ENCODE measurements at places on chromosomes 2 and 18. TPM values are rescaled to one million over a fixed set of nuclear protein-coding genes. Genes with fewer than 3 reads are reported as not detected.

GRCh38 chr2:73307720-73308119, 14.4 kb upstream of the EGR4 start:
- DNase-seq, result peak; percentile 38

- DNase-seq, result peak; percentile 65
Observed at GRCh38 chr2:126655500-126656430, at the start of gene GYPC. Gene GYPC, plus strand, starts transcription at chr2:126656158. Its CDS starts 106 bp downstream, at chr2:126656264.

Gene LYG2
- not detected for total RNA-seq

GRCh38 chr2:42378415-42378814, 17.4 kb upstream of the COX7A2L start:
- no peak for DNase-seq

DNA sequence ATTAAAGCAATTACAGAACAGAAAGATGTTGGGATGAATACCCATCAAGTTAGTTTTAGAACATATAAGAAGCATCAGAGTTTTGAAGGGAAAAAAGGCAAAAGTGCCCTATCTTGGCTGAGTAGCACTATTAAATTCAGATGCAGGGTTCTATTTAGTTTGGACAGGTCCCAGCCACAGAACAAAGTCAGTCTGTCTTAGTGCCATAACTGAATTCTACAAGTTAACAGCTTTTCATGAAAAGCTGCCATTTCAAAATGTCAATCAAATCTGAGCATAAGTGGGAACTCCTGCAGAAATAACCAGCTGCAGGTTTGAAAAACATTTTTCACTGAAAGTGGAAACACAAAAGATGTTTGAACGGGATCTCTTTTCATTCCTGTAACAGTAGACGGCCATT, 160.4 kb downstream of the SRBD1 start:
- peak; percentile 24 for DNase-seq

DNA sequence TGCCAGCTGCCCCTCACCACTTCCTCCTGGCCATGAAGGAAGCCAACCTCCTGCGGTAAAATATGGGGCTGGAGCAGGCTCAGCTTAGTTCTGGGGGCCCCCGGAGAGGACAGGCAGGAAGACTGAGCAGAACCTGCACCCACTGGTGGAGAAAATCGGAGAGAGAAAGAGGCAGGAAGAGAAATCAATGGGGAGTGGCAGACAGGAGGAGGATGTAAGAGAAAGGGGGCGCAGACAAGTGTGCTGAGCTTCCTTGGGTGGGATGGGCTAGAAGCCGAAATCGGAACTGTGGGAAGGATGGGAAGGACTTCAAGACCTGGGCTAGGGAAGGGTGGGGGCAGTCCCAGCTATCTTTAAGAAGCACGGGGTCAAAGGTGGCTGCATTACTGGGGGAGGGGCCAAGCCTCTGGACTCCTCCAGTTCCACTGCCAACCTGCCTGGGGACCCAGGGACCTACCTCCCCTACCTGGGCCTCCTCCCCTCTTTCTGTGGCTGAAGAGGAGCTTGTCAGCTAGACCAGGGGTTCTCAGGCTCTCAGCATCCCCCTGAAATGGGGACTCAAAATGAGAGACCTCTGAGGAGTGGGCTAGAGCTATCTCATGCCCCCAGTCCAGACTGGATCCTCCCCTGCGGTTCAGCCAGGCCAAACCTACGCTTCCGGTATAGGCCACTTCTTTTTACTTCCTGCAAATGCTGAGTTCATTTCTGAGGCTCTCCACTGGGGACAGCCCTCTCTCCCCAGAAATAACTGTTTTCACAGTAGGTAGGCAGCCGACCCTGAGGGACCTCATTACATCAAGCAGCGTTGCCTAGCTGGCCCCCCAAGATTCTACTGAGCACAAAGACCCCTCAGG, 33.6 kb upstream of the B3GNT7 start:
- DNase-seq, result no peak

GRCh38 chr18:3248658-3249359, 1.2 kb downstream of the MYL12A start:
- peak; percentile 53 for DNase-seq

Gene ALK
- total RNA-seq, result 0.26 TPM

Gene TUBA4B
- total RNA-seq, result not detected

Gene UBE2E3
- total RNA-seq, result 30.3 TPM

DNA sequence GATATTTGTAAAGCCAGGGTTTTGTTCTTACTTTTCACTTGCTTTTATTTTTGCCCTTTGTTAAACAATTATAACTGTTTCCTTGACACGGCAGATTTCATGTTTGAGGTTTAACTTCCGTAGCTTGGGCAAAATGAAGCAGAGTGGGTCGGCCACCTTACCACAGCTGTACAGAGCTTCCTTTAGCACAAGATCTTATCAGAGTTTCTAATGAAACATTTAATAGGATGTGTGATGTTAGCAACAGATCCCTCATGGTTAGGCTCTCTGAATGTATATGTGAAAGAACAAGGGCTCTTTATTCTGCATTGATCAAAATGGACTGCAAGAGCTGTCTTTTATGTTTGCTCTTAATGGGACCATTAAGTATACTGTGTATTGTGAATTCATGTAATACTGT, 22.3 kb downstream of the RNF125 start:
- no peak for DNase-seq

GRCh38 chr2:105770149-105770548, 25.4 kb downstream of the NCK2 start:
- no peak for DNase-seq

- DNase-seq, result no peak
Observed at GRCh38 chr2:144042751-144043150, 477.2 kb downstream of the ZEB2 start.

DNA sequence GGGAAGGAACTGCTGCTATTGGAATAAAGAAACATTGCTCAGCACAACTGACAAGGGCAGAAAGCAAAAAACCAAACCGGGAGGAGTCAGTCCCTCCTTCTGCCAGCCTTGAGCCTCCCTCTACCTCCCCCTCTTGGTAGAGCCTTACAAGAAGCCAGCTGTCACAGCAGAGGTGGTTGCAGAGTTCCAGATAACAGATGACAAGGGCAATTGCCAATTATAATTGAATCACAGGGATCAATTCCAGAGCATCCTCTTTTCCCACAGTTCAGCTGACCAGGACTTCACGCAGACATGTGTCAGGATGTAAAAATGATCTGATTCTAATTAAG, 548.2 kb upstream of the LRRTM1 start:
- DNase-seq, result no peak

DNA sequence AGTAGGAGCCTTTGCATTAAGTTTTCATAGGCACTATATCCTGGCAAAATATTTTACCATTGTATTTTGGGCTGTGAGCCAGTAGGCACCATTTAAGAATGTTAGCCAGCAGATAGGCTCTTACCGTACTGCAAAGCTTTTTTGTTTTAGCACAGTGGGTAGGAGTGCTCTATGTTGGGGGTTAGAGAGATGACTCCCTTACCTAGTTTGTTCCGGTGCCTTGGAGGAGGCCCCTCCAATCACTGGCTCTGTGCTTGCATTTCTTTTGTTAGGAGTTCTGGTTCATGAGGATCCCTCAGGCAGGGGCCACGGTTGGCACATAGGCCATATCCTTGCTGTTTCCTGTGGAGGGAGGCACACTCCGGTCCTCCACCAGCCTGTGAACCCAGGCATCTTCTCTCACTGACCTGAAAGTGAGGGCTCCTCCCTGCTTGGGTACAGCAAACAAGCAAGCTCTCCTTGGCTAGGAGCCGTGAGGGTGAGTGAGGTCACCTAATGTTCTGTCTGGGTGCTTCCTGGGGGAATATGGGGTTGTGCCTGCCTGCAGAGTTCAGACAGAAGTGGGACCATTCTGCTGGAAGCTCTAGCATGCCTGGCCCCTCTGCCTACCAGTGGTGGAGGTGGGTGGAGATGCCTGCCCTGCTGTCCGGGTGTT, 29.8 kb downstream of the LTBP1 start:
- DNase-seq, result peak; percentile 22

Gene MC2R
- total RNA-seq, result not detected

Gene SERPINB10
- not detected for total RNA-seq

Gene POTEJ
- total RNA-seq, result 0.52 TPM

DNA sequence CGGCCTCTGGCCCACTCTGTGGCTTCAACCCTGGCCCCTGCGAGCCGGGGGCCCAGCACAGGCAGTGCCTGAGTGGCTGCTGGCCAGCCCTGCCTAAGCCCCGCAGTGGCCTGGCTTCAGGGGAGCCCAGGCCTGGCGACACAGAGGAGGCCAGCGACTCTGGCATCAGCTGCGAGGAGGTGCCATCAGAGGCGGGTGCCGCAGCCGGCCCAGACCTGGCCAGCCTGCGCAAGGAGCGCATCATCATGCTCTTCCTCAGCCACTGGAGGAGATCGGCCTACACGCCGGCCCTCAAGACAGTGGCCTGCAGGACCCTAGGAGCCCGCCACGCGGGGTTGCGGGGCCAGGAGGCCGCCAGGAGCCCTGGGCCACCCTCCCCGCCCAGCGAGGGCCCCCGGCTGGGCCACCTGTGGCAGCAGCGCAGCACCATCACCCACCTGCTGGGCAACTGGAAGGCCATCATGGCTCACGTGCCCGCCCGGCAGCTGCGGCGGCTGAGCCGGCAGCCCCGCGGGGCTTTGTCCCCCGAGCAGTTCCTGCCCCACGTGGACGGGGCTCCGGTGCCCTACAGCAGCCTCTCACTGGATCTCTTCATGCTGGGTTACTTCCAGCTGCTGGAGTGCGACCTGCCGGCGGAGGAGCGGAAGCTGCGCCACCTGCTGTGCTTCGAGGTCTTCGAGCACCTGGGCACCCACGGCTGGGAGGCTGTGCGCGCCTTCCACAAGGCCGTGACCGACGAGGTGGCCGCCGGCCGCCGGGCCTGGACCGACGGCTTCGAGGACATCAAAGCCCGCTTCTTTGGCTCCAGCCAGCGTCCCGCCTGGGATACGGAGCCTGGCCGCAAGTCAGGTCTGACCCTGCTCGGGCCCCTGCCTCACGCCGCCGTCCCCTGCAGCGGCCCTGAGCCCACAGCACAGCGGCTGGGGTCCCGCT, 7.5 kb upstream of the KLHL30 start:
- no peak for DNase-seq

Gene DES
- total RNA-seq, result 23.1 TPM

GRCh38 chr2:10494351-10495066, 46.4 kb upstream of the ODC1 start:
- DNase-seq, result no peak

Gene RAB6D
- total RNA-seq, result under 0.01 TPM

- no peak for DNase-seq
Observed at GRCh38 chr2:120398051-120398995, 52.4 kb downstream of the INHBB start.

Gene C2orf80
- not detected for total RNA-seq

Gene GLI2
- total RNA-seq, result 1.0 TPM

DNA sequence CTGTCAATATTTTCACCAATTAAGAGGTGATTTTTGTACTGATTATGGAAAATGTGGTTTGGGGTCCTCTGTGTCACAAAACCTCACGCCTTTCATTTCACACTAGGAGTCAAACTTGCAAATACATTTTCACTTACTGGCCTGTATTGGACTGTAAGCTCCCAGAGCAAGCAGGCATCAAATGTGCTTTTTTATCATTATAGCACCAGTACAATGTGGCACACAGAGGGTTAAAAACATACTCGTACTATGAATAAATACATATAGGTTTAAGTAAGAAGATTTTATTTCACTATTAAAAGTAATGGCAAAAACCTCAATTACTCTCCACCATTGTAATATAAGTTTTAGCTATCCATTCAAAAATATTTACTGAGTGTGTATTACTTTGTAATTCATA, 56.7 kb downstream of the ABCB11 start:
- DNase-seq, result no peak

GRCh38 chr18:80232710-80233109, 14.6 kb downstream of the PARD6G start:
- no peak for DNase-seq

DNA sequence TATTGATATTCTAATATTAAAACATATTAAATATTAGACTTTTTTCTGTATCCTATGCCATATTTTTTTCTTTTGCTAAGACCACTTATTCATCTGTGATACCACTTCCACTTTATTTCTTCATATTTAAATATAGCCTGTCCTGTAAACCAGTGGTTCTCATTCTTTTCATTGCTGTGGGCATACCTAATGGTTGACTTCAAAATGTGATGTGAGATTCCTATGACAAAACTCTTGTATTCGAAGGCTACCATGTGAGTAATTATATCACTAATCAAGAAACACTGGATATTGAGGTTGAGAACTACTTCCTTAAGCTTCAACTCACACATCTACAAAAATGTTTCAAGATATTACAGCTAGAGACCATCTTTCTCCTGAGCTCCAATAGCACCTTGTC, 3.6 kb downstream of the SCRN3 start:
- no peak for DNase-seq

Gene GPR75
- 4.0 TPM for total RNA-seq

DNA sequence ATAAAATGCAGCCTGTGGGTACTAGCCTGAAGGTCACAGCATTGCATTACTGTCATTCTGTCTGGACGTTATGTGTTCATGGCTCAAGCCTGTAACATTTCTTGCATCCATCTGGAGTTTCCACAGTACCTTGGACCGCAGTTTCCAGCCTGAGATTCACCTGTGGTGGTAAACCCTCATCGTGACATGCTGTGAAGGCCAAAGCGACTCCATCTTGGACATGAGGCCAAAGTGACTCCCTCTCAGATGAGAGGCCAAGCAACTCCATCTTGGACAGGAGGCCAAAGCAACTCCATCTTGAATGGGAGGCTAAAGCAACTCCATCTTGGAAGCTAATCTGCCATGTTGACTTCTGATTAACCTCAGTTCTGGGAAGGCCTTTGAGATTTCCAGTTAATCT, 257.7 kb upstream of the MYT1L start:
- DNase-seq, result no peak

DNA sequence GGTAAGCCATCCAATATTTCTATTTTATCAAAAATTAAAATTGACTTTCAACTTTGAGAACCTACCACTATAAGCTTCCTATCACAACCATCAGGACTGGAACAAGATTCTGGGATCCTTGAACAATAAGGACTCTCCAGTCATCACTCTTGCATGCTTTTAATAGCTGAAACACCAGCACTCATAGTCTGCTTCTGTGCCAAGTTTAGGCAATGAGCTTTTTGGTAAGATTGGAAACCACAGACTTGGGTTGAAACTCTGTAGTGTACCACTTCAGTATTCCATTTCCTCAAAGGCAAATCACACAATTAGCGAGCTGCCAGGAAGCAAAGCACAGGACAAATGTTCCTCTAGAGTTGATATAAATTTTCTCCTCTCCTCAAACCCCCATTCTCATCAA, 1065.8 kb upstream of the SLC39A10 start:
- DNase-seq, result no peak

DNA sequence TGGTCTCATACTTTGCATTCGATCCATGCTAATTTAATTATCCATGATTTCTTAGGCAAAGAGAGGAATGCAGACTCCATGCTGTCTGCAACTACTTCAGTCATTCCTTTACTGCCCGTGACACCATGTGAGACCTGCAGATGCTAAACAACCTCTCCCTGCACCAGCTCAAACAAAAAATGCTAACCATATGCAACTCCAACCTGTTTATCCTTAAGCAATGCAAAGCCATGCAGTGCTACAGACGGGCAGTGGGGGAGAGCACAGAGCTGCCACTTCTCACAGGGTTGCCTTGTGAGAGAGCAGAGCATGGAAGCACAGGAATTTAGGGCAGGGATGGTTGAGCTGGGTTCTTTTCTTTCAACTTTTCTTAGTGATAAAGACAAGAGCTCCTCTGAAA, 74.9 kb upstream of the KLHL14 start:
- DNase-seq, result no peak

Gene SCN2A
- 1.8 TPM for total RNA-seq

All from body of pancreas (tissue), 4 donors.